AG04449 (cell line): ENCODE measurements at places on chromosomes 5 and 9.

DNA sequence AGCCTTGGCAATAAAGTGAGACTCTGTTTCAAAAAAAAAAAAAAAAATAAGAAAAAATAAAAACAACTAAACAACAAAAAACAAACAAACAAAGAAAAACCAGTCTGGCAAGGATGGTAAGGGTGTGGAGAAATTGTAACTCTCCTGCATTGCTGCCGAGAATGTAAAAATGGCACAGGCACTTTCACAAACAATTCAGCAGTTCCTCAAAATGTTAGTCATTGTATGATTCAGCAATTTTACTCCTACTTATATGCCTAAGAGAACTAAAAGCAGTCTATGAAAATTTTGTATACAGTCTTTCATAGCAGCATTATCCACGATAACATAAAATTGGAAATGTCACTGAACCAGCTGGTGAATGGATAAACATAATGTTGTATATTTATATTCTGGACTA is 280.4 kb downstream of the CDH9 start:
- DNase-seq, result no peak

DNA sequence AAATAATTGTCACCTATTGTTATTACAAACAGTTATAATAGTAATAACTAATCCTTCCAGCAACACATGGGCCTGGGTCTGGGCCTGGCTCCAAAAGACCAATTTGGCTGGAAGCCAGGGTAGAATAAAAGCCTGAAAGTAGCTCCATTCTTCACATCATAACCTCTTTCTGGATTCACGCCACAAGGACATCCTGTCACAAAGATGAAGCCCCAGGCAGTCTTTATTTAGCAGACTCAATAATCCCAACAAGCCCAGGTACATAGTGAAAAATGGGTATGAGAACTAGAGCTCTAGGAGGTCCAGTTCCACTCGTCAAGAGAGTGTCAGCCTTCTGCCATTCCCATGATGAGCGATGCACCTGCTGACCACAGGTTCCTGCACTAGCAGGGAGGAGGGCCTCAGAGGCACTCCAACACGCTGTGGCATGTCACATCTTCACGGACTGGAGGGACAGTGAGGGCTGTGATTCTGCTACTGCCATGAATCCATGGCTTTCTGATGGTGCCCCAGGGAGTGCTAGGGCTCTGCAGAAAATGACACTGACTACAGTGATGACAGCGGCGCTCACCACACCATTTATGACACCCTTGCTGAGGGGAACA is 124.9 kb downstream of the SPOCK1 start:
- no peak for DNase-seq

DNA sequence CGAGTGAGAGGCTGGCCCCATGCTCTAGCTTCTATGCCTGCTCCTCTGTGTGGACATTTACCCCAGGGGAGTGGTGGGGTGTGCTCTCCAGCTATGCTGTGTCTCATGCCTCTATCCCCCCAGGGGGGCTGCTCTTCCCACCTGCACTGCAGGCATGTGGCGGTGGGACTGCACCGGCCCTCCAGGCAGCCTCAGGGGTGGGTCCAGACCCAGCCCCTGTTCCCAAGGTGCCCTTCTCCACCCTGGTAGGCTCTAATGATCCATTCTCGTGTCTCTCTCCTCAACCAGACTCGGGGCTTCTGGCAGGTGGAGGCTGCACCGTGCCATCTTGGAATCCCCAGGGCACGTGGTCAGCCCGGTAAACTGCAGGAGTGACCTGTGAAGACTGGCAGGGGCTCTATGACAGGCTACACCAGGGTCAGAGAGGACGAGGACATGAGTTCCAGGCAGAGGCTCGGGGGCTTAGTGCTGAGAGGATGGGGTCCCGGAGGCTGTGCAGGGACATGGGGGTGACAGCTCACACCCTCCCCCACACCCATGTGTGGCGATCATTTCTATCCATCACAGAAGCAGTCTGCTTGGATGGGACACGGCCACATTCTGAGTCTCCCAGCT is 22.7 kb upstream of the COL5A1 start:
- no peak for DNase-seq

- DNase-seq, result no peak
Measured at GRCh38 chr9:129273136-129273895, 95.3 kb upstream of the IER5L start.

GRCh38 chr9:77523891-77524290 is 124.2 kb downstream of the GNA14 start:
- no peak for DNase-seq

DNA sequence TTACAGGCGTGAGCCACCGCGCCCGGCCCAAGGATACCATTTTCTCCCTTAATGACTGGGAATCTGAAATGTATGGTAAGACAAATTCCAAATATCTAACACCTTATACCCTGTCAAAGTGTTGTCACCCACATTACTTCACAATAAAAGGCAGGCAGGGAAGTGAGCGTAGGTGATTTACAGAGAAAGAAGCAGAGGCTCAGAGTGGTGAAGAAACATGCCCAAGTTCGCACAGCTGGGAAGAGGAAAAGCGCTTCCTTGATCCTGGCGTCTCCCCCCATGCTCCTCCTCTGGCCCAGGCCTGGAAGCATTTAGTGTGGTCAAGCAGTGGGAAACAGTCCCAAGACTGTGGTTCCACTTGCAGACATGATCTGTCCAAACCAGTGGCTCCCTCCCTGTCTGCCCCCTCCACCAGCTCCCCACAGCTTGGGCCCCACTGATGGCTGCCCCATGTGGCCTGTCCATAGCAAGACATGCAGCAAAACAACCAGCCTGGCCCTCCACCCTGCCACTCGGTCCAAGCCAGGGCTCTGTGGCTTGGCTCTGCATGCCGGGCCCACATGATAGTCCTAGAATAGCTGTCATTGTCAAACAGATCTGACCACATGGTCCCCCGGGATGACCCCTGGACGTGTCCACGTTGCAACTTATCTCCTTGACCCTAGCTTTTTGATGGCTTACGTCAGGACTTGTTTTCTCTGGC is 107.2 kb downstream of the TTLL11 start:
- DNase-seq, result no peak

DNA sequence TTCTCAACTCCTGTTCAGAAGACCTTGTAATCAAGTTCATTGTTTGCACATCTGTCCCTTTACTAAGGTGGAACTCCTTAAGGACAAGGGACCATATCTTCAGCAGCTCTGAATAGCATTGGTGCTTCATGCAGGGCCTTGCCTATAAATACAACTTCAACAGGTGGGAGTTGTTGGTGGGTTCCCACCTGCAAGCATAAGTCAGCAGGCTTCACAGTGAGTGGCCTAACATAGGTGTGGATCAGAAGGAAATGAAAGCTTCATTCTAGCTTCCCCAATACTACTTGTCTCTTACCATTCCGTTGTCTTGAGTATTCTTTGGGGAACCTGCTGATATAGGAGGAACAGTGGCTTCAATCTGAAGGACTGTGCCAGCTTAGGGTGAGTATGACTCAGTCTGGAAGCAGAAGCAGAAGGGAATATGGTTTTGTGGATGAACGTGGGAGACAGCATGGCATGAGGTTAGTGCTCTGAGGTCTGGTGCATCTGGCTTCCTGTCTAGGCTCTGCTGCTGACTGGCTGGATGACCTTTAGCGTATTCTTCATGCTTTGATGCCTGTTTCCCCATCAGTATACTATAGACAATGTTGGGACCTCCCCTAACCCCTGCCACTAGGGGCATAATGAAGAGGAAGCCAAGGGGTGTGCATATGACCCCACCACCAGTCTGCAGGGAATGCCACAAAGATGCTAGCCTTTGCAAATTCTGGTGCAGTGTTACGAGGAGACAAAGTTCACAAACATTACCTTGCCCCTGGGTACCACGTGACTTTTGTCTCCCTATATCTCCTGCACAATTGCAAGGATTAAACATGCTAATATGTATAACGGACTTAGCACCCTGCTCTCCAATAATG is 192.3 kb downstream of the PALM2AKAP2 start:
- DNase-seq, result no peak

DNA sequence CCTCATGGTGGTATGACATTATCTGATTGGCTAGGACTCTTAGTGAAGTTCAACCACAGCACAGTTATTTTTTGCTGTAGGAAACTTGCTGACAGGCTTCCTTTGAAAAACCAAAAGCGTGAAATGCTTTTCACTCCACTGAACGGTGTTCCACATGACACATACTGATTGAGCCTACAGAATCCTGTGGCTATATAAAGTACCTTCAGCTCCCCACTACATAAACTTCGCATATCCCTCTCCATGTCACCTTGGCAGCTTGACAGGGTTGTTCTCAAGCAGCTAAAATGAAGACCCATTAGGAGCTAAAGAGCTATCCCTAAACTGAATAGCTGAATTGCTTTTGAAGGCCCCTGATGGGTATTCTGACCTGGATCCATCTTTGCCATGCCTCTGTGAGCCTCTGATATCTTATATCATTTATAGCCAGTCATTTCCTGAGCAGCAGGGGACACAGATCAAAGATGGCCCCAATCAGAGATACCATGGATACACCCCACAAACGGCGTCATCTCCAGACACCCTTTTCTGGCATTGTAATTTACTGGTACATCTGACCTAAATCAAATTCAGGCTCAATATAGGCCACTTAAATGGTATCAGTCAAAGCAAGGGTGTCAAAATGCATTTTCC is 91.5 kb downstream of the APBA1 start:
- no peak for DNase-seq

DNA sequence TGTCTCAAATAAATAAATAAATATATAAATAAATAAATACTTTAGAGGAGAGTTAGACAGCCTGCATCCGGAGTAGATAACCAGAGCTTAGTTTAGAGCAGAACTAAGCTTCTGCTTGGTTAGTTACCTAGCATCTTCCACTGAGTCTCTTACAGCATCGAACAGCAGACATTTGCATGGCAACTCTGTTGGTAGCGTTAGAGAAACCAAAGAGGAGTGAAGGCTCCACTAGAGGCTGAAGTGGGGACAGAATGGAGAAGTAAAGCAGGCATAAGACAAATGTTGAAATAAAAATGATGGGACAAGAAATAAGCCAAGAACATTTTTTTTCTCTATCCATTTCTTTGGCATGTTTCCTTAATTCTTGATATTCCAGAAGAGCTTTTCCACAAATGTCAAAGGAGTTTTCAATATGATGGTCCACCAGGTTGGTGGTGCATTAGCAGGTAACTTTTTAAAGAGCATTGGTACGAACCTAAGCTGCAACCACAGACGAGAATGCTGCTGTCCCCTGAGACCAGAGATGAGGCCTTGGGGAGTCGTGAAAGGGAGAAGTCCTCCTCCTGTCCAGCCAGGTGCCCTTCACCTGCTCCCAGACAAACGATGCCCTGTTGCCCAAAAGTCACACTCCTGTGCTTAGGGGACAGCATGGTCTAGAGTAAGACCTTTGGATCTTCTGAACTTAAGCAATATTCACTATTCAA is 438.3 kb downstream of the DIRAS2 start:
- no peak for DNase-seq
